ENCODE measurements at places on chromosomes 2 and 18.

- no peak for DNase-seq
These were observed 112.2 kb downstream of the SOS1 start for GRCh38 chr2:39008665-39009064.

DNA sequence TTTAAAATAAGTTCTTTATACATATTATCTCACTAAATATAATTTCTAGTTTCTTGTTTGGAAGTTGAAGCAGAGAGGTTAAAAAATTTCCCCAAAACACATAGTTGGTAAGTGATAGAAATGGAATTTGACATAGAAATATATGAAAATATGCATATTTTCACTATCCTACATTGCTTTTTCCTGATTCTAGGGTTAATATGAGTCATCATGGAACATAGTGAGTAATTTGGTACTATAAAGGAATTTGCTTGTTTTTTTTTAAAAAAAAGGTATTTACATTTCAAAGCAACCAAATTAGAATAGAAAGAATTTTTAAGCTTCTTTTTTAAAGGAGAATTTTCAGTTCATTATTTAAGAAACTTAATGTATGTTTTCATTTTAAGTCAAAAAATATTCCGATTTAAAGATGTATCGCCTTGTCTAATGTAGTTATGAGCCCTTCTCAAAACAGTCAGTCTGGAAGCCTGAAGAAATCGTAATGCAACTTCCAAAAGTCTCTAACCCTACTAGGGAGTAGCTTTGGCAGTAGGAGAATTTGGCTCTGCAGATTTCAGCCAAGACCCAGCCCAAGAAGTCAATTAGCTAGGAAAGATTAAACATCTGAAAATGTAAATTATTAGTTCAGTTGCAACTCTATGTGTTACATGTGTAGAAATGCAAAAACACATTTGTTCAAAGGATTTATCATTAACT lies 147.3 kb downstream of the RDH14 start:
- no peak for DNase-seq

DNA sequence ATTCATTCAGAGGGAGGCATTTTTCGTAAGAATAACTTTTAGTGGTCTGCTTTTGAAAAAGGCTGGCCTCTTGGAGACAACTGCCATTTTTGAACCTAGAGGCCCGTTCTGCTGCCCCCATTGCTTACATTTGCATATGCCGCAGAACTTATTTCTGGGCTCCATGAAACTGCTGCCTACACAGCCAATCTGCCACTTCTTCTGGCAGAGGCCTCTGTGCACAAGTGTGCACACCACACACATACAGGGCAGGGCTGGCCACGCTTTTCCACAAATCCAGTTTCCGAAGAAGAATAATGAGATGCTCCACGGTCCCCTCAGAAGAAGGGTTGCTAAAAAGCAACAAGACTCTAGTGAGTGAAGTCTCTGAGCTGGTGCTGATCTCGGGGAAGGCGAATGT lies 56.2 kb downstream of the TMEM200C start:
- DNase-seq = no peak

DNA sequence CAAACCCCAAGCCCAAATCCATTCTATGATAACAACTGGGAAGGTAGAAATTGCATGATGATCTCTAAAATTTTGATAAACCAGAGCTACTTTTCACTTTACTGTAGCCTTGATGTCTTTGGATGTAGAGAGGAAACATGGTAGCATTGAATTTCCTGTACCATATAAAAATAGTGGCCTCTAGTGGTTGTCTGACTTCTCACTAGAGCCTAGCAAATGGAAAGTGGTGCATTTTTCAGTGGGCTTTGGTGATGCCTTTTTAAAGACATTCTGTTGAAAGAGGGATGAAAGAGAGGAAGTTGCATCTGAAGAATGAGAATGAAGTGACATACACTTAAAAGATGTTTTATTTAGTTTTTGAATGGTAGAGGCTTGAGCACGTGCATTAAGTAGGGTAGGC lies 662.2 kb downstream of the XIRP2 start:
- no peak for DNase-seq

DNA sequence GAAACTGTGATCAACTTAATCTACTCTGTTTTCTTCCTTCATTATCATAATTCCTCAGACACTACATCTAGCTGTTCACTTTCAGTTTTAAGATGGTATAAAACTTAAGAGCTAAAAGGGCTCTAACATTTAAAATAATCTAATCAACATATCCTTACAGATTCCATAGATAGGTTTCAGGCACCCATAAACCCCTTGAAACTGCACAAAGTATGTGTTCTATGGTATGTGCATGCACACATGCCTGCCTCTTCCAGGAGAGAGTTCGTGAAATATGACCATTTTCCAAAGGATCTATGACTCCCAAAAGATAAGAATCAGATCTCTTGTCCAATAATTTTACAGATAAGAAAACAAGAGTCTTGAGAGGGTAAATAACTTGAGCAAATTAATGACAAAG lies 59.4 kb downstream of the CUL3 start:
- no peak for DNase-seq

DNA sequence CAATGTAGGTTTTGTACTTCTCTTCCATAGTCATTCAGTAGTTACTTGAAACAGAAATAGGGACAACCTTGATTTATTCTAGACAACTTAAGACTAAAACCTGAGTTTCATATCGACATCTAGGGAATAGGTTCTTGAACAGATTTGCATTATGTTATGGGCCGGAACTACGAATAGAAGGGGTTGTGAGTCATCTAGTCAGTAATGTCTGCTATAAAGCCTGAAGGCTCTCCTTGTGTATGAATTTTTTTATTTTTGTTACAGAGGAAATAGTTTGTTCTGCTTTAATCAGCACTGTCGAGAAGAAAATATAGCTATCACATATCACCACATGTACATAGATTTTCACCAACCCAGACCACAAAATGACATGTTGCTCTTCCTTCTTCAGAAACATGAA lies 17.3 kb upstream of the TRIM43 start:
- DNase-seq = no peak

DNA sequence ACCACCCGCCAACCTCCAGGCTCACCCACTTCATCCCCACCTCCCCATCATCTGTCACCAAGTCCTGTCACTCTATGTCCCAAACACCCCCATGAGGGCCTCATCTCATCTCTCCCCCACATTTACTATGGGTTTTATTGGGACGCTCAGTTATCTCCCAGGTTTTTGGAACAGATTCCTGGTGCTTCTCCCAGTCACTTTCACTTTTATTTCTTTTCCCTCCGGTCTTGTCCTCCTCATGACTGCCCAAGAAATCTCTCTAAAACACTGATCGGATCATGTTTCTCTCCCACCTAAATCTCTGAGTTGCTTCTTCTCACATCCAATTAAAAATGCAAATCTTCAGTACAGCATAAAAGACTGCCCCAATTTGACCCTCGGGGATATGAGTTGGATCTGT lies 273.1 kb downstream of the PHLPP1 start:
- DNase-seq = no peak

DNA sequence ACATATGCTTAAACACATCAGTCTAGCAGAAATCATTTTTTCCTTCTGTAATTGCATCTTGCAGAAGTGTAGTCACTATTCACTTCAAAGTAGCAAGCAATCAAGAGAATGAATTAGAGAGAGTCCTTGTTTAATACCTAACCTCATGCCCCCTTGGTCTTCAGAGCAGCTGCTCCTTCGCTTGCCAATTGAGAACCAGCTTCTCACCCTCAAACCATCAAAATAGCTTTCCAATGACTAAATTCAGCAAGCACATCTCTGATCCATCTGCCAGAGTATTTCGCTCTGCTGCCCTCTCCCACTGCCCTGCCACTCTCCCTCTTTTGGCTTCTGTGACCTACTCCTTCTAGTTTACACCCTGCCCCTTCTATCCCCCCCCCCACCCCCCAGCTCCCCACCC lies 120.7 kb upstream of the AGAP1 start:
- no peak for DNase-seq

DNA sequence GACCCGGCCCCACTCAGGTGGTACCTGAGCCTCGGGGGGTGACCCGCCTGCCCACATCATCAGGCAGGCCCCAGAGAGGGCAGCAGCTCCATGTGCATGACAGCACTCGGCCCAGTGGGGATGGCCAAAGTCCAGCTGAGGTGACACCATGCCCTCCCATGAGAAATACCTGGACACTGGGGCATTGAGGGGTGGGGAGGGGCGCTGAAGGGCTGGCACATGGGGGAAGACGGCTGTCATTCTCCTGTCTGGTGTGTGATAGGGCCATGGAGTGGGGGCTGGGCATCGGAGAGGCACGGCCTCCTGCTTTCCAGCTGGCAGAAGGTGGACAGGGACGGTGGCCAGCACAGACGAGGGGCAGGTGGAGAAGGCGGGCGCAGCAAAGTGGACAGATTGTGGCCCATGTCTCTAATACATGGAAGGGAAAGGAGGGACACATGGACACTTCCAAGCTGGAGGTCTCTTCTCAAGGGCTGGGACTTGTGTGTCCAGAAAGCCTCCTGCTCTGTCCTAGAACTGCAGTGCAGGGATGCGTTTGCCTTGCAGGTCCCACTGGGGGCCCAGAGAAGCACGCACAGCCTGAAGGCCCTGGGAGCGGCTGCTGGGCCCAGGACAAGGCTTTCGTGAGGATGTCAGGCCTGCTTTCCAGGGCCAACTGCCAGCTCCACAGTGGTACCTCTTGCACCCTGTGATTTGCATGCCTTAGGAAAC lies 302.2 kb downstream of the NDUFA10 start:
- DNase-seq = no peak

DNA sequence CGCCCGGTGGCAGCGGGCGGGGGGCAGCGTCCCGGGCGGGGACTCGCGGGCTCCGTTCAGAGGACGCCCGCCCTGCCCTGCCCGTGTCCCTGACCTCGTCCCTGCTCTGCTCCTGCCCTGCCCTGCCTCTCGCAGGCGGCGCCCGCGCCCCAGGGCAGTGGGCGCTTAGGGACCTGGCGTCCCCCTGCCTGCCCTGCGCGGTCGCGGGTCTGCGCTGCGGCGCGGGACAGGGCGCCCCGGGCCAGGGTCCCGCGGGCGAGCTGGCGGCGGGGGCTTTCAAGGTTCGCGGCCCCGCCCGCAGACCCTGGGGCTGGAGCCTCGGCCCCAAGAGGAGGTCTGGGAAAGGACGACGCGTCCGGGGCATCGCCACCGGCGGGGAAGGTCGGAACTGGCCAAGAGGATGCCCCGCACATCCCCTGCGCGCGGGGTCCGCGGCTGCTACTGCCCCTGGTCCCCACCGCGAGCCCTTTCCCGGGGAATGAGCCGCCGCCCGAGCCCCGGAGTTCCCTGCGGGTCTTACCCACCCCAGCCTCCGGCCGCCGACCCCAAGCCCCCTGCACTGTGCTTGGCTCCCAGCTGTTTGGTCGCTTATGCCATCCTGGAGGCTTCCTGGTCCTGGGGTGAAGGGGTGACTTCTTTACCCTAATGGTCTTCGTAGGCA lies 679 bp downstream of the RNF144A start:
- no peak for DNase-seq

DNA sequence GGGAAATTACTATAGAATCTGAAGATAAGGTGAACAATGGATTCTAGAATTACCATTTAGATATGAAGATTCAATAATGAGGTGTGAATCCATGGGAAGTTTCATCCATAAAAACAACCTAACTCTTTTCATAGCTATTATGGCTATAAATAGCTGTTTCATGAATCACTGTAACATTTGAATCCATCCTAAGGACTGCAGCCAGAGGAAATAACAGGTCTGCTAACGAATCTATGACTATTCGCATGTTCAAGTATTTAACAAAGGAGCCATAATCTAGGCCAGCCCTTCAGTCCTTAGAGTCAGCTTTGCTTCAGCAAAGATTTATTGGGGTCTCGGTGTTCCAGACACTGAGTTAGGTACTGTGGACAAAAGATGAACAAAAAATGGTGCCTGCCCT lies 87.1 kb downstream of the MYOM1 start:
- no peak for DNase-seq

GRCh38 chr2:178674122-178674521 lies 133.1 kb downstream of the TTN start:
- DNase-seq = no peak

GRCh38 chr2:83654091-83654611 lies 804.9 kb downstream of the SUCLG1 start:
- DNase-seq = no peak

DNA sequence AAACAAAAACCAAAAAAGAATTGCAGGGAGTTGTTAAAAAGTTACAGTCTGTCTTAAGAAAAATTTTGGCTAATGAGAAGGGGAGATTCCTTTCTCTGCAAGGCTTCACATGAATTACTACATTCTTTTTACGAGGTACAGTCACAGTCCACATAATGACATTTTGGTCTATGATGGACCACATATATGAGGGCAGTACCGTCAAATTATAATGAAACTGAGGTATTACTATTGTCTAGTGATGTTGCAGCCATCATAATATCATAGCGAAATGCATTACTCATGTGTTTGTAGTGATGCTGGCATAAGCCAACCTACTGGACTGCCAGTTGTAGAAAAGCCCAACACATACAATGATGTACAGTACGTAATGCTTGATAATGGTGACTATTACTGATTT lies 12.5 kb downstream of the SERPINB7 start:
- no peak for DNase-seq

GRCh38 chr2:241295326-241296095 lies 20.0 kb downstream of the HDLBP start:
- DNase-seq = no peak

DNA sequence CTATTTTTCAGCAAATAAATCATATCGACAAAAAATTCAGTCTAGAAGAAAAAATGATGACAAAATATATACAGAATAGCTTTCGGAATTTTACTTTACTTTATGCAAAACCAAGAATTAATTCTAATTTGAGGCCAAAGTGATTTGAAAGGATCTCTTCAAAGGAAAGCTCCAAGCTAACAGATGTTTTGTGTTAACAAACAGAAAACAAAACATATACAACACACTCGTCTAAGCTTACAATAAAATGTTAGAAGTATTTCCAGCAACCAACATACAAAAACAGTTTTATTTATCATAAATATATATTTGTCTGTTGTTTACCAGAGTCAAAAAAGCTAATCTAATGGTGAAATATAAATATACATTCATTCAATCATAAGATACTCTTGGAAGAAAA lies 118.1 kb upstream of the CHRNA1 start:
- DNase-seq = no peak

GRCh38 chr2:7619203-7619970 lies 702.2 kb downstream of the RNF144A start:
- DNase-seq = no peak

DNA sequence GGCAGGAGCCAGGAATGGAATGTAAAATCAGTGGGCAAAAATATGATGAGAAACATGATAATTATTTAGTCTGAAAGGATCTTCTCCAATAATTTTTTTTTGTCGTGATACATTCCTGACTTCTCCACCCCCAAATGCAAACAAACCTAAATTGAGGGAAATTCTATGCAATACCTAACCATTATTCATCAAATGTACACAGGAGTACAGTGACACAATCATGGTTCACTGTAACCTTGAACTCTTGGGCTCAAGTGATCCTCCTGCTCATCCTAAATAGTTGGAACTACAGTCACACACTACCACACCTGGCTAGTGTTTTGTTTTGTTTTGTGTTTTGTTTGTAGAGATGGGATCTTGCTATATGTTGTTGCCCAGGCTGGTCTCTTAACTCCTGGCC lies 46.5 kb downstream of the RAB10 start:
- no peak for DNase-seq

- DNase-seq = no peak
These were observed 8.6 kb downstream of the FAM171B start for GRCh38 chr2:186702501-186702900.

- DNase-seq = no peak
These were observed 136.8 kb upstream of the EPHA4 start for GRCh38 chr2:221708902-221709301.
